DMS53 (cell line): ENCODE measurements at places on chromosomes 5 and 9.

DNA sequence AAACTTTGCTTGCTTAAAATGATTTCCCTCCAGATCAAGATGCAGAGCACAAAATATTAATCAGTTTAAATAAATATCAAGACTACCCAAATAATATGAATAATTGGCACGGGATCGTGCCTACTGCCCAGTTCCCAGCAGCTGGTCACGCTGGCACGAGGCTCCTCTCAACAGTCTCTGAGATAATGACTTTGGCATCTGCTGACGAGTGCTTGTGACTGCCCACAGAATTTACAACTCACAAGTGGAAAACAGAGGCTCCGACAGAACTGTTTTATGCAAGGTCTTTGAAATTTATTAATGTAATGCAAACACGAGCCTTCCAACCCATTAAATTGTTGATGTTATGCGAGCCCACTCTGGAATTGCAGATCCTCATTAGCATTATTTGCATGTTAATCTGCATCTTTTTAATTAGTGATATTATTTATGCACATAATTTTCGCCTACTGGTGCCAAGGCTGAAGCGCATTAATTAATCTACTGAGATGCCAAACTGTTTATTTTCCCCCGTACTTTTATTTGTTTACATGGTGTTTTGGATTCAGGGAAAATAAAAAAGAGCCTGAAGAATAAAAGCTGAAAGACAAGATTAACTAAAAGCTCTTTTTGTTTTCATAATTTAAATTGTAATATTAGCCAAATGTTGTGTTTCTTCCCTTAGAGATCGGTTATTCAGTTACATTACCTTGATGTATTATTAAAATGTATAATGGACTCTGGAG lies 369.3 kb upstream of the IRX1 start:
- no peak for DNase-seq

GRCh38 chr5:126124706-126125345 lies 298.4 kb upstream of the GRAMD2B start:
- peak; percentile 79 for DNase-seq

DNA sequence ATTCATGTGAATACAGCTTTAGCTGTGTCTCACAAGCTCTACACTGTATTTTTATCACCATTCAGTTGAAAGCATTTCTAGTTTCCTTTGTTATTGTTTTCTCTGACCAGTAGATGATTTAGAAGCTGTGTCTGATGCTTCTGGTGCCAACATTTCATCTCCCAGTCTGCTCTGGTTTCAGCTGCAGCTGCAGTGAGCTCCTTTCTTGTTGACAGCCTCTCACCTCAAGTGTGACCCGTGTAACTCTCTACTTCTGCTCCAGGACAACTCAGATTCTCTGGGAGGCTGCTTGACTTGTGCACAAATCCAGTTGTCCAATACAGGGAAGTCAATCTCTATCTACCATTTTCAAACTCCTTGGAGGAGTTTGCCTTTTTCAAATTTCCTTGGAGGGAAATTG lies 504.8 kb downstream of the DIRAS2 start:
- peak; percentile 28 for DNase-seq

DNA sequence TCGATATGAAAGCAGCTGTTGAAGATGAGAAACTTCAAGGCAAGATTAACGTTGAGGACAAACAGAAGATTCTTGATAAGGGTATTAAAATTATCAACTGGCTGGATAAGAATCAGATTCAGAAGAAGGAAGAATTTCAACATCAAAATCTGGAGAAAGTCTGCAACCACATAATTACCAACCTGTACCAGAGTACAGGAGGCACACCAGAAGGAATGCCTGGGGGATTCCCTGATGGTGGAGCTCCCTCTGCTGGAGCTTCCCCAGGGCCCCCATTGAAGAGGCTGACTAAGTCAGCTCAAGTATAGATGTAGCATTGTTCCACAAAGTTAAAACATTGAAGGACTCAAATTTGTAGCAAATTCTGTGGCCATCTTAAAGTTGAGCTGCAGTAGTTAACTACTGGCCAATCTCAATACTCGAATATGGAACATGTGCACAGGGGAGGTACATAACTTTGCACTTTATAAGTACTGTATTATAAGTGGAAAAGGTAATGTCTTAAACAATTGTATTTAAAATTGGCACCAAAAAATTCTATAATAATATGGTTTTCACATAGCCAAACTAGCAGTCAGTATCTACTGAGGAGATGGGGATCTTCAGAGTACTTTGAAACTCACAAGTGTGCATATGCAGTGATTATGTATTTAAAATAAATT lies 237.5 kb downstream of the CHSY3 start:
- DNase-seq, result peak; percentile 74

- DNase-seq, result no peak
These were observed 12.4 kb upstream of the MAML1 start for GRCh38 chr5:179720222-179720621.

DNA sequence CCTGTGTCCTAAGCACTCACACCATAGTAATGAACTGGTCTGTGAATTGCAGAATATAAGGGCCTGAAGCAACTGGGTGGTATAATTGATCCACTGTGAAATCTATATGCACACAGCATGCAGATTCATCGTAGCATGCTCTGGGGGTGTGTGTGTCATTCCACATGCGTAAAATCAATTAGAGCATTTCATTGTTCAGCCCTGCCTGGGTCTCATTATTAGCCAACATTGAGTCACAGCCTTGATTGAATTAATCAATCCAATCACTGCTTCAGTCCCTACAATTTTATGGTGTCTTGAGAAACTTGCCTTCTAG lies 248.0 kb downstream of the ADAMTSL1 start:
- no peak for DNase-seq

- DNase-seq, result peak; percentile 53
These were observed 598 bp downstream of the RGP1 start for GRCh38 chr9:35749515-35750255.

DNA sequence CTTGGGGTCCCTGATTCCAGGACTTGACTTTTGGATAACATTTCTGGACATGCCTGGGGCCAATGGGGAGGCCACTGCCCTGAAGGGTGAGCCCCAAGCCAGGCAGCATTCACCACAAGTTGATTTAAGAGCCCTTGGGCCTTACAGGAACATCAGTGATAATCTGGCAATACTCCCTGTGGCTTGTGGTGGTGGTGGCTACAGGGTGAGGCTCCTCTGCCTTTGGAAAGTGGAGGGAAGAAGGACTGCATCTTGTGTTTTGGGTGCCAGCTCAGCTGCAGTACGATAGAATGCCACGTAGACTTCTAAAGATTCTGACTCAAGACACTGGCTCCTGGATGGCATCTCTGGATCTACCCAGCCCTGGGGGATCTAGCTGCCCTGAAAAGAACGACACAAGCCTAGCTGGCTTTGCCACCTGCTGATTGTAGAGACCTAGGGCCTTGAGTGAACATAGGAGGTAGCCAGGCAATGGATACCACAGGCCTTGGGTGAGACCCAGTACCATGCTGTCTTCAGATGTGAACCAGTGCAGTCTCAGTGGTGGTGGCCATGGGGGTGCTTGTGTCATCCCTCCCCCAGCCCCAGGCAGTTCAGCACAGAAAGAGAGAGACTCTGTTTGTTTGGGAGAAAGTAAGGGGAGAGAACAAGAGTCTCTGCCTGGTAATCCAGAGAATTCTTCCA lies 79.0 kb upstream of the DAP start:
- DNase-seq, result no peak

GRCh38 chr5:132209901-132210545 lies 17.6 kb downstream of the P4HA2 start:
- no peak for DNase-seq

DNA sequence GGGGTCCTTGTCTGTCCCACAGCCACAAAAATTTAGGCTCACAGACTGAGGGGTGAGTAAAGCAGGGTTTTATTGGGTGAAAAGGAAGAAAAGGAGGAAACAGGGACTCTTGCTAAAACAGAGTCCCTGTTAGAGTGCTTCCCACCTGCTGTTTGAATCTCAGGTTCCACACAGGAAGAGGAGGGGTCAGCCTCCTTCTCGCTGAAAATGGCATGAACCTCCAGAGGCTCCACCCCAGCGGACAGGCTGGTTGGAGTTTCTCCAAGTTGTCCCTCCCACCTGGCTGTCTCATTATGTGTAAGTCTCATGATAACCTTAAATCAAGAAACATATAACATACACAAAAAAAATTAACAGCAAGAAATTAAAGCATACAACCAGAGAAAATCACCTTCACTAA lies 28.3 kb upstream of the UHRF2 start:
- peak; percentile 11 for DNase-seq

GRCh38 chr9:16619402-16619801 lies 251.1 kb downstream of the BNC2 start:
- DNase-seq, result no peak
